RWPE2 (cell line): ENCODE measurements at places on chromosomes 2 and 18.

DNA sequence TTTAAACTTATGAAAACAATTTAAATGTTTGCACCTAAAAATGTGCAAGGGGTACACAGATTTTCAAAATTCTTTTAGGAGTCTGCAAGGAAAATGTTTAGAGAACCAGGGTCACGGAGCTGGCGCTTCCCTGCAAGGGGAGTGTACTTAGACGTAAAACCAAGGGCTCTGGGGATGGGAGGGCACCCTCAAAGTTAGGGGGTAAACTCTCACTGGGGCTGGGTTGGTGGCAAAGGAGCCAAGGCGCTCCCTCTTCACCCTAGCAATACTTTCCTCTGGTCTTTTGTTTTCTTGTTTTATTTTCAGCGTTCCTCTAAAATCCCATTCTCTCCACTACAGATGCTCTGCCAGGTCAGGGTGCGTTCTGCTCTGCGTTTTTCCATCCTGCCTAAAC lies 20.0 kb downstream of the TMEM247 start:
- DNase-seq, result no peak

- no peak for DNase-seq
These were observed 252.8 kb downstream of the DYSF start for GRCh38 chr2:71706121-71706520.

- DNase-seq, result no peak
These were observed 786 bp downstream of the TAF1B start for GRCh38 chr2:9844036-9844483.

DNA sequence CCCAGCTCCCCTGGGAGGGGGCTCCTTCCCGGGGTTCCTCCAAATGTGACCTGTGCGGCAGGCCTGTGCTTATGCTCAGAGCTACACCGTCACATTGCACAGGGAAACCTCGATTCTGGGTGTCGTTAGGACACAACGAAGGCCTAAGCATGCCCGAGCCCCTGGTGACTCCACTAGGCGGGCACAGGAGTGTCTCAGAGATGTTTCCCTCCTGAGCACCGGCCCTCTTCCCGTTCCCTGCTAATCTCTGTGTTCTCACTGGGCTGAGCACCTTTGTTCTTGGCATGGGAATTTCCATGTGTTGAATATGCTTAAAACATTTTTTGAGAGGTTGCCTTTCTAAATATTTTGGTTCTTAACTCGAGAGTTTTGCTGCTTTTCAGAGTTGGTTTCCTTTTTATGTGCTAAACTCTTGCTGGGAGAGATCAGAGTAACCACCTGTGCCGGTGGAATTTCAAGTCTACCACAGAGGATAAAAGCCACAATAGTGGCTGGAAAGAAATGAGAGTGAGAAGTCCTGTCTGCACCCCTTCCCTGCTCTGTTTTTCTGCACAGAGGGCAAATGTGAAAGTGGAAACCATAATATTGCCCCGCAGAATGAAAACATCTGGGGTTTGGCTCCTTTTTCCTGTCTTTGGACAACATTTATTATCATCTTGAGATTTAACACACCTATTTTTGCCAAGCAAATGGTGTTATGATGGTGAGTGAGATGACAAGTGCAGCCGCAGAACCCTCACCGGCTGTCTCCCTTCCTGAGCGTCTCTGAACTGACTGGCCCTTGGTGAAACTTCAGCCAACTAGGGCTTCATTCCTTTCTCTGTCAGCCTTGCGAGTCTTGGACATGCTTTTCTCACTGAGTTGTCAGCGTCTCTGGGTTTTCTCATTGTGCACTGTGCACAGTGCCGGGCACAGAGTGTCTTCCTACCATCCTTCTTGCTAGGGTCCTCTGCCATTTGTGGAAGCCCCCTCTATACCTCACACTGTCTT lies 154.1 kb downstream of the VAPA start:
- DNase-seq, result no peak

DNA sequence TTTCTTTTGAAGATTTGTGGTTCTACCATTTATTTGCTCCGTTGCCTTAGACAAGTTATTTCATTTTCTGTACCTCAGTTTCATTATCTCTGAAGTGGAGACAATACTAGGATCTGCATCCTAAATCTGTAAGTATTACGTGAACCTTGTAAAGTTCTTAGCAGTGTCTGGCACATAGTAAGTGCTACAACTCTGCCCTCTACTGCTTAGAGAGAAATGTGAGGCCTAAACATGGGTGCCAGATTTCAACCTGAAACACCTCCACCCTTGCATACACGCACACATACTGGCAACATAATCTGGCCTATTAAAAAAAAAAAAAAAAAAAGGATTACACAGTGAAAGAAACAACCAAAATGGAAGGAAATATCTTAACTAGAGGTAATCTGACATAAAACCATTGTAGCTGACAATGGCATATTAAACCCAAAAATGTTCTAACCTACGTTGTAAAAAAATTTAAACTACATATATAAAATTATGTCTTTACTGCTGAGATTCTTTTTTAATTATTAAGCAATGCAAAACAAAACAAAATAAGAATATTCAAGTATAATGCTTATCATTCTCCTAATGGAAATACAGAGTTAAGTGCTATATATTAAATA lies 132.6 kb downstream of the MAP2 start:
- DNase-seq, result no peak

- no peak for DNase-seq
These were observed 200.6 kb downstream of the WDR7 start for GRCh38 chr18:56851774-56852173.

- no peak for DNase-seq
These were observed 38.9 kb downstream of the CTAGE1 start for GRCh38 chr18:22378672-22379282.

GRCh38 chr2:59993726-59994125 lies 559.7 kb downstream of the BCL11A start:
- DNase-seq, result no peak

- no peak for DNase-seq
These were observed 55.5 kb downstream of the PRKCE start for GRCh38 chr2:45707006-45707405.

GRCh38 chr2:206193671-206194357 lies 34.1 kb downstream of the EEF1B2 start:
- DNase-seq, result no peak

- DNase-seq, result no peak
These were observed 9.8 kb upstream of the NDUFV2 start for GRCh38 chr18:9092665-9093064.

DNA sequence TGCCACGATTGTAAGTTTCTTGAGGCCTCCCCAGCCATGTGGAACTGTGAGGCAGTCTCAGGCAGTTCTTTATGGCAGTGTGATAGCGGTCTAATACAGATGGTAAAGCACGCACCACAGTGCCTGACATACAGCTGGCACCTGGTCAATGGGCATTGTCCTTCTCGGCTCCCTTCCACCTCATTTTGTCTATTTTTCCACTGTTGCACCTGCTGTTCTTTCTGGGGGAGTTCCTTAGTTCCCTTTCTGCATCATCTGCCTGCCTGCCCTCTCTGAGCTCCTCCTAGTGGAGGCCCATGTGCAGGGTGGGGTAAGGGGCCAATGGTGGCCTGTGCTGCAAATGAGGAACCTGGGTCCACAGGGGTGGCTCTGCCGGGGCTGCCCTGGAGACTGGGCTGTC lies 157.6 kb downstream of the LPIN1 start:
- no peak for DNase-seq

DNA sequence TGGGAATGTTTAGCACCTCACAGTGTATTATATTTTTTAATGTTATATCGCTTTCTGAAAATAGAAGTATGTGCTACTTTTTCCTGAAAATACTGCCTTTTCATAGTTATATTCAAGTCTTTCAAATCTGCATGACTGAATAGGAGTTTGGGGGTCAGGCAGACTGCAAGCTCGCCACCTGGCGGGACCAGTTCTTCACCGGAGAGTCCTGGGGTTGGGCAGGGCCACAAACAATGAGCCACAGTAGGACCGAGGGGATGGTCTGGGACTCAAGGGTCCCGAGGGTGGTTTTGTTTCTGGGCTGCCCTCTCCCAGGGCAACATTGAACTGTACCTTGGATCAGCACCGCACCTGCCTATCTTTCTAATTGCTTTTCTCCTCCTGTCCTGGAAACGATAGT lies 70.6 kb downstream of the VWA3B start:
- DNase-seq, result no peak

GRCh38 chr2:220887876-220888275 lies 684.2 kb downstream of the EPHA4 start:
- no peak for DNase-seq

DNA sequence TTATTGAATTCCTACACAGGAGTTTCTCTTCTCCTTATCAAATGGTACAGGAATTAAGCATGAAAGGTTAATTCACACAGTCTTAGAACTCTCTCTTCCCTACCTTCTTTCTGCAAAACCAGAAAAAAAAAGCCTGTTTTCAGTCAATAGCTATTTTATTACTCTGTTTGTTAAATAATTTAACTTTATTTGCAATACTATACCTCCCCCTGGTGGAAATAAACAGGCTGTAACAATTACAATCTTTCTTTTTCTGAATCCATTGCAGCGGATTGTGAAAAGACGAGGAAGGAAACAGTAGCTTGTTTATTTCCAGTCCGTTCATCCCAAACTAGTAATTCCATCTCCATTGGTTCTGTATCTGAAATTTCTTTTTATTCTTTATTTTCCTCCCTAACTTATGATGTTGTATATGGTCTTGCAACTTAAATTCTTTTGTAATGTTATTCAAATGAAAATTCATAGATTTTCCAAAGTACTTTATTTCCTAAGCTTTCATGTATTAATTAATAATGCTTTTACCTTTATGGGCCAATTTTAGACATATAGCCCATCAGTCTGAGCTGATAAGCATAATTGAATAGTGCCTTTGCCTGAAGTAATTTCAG lies 165.2 kb downstream of the SH3BP4 start:
- no peak for DNase-seq

DNA sequence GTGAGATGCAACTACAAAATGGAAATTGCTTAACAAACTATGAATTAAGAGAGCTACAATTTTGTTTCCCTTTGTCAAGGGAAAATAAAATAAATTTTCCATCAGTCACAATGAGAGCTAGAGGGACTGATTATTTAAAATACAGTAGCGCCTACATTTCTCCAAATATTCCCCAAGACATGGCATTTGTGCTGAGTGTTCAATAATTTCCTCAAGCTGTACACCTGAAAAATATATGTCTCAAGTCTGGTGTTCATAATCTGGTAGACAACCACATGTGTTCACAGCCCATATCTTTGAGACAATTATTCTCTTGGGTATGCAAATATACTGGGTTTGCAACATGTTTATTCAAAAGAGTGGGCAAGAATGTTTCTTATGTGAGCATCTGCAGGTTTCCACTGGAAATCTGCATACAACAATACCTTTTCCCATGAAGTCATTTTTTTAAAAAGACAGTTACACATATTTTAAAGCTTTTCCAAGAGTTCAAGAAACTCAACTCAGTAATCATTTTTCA lies 240.1 kb upstream of the VRK2 start:
- DNase-seq, result no peak

GRCh38 chr18:6382963-6383362 lies 31.7 kb downstream of the L3MBTL4 start:
- DNase-seq, result no peak

GRCh38 chr18:8548186-8548585 lies 61.1 kb upstream of the RAB12 start:
- no peak for DNase-seq

DNA sequence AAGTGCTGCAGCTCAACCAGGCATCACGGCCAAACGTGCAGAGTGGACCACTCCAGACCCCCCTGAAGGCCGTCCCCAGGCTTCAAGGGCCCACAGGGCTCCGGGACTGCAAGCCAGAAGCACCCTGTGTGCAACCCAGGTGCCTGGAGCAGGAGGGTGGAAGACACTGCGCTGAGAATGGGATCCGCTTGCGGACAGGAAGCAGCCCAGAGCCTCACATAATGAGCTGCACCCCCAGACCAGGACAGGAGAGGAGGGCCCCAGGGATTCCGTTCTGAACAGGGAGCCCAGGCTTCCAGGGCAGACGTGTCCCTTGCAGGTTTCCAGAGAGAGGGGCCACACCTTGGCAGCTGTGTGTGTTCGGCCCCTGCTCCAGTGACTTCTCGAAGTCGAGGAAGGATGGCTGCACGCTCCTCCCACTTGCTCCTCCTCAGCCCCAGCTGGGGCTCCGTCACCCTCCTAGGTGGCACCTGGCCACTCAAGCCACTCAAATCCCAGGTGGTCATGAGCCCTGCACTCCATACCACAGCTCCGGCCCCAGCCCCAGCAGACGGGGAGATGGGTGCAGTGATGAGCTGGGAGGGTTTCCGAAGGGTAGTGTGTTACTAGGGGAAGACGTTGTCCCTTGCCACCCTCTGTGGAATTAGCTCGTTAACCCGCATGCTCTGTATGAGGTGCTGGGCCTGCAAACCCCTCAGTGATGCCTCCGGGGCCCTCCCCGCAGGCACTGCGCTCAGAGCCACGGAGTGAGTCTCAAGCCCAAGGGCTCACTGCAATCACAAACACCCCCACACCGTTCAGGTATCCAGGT lies 79.2 kb downstream of the NDUFA10 start:
- DNase-seq, result peak; percentile 48

DNA sequence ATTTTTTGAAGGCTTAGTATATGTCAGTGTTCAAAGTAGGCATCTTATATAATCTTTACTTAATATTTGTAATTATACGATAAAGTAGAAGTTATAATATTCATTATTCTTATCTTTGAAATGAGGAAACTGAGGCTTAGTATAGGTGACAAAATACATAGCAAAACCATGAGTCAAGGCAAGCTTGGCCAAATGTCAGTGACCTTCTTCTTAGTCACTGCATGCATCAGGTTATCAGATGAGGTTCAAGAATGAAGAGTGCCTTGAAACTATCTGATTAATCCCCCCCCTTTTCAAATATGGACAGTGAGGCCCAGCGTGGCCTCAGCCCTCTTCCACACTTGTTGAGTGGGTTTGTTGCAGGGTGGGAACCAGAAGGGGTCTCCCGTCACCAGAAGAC lies 59.3 kb downstream of the PMAIP1 start:
- DNase-seq, result no peak

GRCh38 chr2:50157279-50157678 lies 874.7 kb downstream of the NRXN1 start:
- no peak for DNase-seq

DNA sequence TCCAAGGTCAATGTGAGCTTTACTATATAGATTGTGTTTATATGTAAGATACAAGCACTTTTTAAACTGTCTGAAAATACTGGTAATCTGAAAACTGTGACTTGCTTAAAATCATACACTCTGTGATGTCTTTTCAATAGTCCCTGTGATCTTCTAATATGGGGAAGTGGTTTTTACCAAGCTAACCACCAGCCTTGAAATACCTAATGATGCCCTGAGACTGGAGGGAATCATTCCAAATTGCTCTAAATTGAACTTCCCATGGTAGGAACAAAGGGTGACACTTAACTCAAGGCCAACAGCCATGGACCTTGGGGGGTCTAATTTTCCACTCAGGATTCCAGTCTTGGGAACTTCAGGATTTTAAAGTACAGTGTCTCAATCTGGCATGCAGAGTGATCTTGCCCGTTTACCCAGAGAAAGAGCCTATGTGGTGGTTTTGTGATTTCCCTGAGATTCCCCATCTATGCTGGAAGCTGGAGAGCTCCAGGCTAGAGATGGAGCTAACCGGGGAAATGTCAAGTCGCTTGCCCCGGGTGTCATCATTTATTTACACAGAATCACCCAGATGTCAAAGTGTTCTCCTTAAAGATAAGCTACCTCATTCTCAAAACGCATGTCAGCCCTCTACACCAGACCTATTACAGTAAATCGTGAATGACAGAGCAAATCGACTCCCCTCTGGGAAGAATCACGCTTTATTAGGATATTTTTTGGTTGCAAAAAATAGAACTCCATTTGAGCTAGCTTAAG lies 198.5 kb downstream of the SP3 start:
- DNase-seq, result no peak

GRCh38 chr18:44386401-44386800 lies 294.3 kb upstream of the SETBP1 start:
- DNase-seq, result no peak
